ENCODE measurements at places on chromosomes 1 and 21. TPM values are rescaled to one million over a fixed set of nuclear protein-coding genes. Genes with fewer than 3 reads are reported as not detected.
A peak's percentile ranks its signal among the peaks of the same experiment; 100 is the strongest.

CD1E gene
- not detected for total RNA-seq

MX2 gene
- 171 TPM for total RNA-seq

TMEM200B gene
- not detected for total RNA-seq

- no peak for DNase-seq
Measured at GRCh38 chr21:38142224-38142623, 114.6 kb upstream of the KCNJ15 start.

B3GALT2 gene
- 4.3 TPM for total RNA-seq

PWP2 gene
- 22.5 TPM for total RNA-seq

GRCh38 chr21:26070822-26071425, 99.6 kb downstream of the APP start:
- DNase-seq, result peak; percentile 43

- peak; percentile 63 for DNase-seq
Measured at GRCh38 chr1:156608981-156609380, 7.7 kb upstream of the GPATCH4 start.

DNA sequence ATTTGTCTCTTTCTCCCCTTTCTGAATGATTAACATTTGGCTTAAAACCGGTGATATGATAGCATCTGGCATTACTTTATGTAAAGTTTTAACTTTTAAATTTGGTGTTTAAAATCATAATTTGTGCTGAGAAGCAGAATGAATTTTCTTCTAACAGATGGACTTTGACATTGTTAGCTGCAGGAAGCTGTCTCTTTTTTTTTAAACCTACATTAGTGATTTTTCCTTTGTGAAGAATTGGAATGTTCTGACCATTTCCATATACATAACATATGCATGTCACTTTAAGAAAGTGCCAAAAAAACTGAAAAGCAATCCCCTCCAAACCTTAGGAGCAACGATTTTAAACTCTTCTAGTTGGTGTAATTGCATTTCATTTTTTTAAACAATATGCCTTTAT, 22.2 kb downstream of the F3 start:
- DNase-seq, result no peak

HTR6 gene
- not detected for total RNA-seq

DNA sequence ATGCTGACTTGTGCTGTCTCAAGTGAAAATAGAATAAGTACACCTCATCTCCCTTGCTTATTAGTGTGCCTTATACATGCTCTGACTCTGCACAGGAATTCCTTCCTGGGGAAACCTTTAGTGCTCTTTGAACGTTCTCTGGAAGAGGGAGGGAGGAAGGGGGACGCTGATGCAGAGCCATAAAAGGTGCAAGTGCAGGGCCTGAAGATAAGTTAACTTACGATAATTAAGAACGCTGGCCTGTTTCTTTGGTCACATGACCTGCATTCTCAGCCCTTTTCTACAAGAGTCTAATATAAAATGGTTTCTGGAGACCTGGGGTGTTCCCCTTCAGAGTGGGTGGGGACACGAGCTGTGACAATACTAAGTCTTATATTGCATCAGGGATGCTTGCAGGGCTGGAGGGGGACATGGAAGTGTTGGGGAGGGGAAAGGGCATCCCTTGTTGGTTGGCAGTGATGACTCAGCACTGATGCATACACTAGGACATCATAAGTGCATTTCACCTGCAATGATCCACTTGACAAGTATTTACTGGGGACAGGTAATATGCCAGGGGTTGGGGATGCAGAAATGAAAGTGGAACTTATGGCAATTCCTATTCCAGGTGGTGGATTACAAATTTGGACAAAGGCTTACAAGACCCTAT, 26.3 kb upstream of the KIAA0040 start:
- no peak for DNase-seq

Measured in activated CD4-positive, alpha-beta memory T cell treated with anti-CD3 and anti-CD28 coated beads, Interleukin-2, amount 10 ng/mL, durations not matched to agents 7 days and 5 days (primary cell).